ENCODE measurements at places on chromosomes 3 and 15.

- DNase-seq: no peak
These were observed 8.4 kb downstream of the MELTF start for GRCh38 chr3:197021231-197021630.

GRCh38 chr15:98957655-98958054 lies 49.9 kb downstream of the PGPEP1L start:
- no peak for DNase-seq

- DNase-seq: no peak
These were observed 45.9 kb downstream of the HES1 start for GRCh38 chr3:194181612-194182529.

DNA sequence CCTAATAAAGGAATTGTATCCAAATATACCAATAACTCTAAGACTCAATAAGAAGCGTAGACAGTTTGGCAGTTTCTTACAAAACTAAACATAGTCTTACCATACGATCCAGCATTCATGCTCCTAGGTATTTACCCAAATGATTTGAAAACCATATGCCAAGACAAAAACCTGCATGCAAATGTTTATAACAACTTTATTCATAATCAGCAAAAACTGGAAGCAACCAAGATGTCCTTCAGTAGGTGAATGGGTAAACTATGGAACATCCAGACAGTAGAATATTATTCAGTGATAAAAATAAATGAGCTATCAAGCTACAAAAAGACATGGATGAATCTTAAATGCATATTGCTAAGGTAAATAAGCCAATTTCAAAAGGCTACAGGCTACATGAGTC lies 58.4 kb downstream of the SYN2 start:
- no peak for DNase-seq

GRCh38 chr15:69758291-69758771 lies 305.7 kb downstream of the RPLP1 start:
- no peak for DNase-seq

DNA sequence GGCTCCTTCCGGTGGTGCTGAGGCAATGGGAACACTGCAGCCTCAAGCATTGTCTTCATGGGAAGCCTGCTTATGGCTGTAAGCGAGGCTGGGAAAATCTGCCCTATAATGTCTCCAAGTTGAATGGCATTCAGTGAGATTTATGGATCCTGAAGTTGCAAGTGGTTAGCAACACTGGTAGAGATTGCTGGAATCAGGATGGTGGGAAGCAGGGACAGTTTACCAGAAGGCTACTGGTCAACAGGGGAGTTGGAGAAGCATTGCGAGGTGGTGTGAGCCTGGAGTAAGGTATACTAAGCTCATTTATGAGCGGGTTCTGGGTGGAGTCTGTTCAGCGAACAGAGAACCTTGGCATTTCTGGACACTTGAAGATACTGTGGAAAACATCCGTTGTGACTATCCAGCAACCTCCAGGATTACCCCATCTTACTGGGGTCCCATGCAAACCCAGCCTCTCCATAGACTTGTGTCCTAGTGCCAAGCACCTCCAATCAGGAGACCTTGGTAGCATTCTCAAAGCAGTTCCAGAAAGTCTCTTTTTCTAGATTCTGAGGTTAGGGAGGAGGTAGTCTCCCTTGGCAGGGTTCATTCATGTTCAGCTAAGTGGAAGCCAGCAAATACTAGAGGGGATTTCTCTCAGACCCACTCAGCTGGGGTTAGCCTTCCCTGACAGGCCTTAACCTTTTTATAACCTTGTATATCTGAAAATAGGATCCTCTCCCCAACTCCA lies 7.3 kb downstream of the RPSA start:
- no peak for DNase-seq

DNA sequence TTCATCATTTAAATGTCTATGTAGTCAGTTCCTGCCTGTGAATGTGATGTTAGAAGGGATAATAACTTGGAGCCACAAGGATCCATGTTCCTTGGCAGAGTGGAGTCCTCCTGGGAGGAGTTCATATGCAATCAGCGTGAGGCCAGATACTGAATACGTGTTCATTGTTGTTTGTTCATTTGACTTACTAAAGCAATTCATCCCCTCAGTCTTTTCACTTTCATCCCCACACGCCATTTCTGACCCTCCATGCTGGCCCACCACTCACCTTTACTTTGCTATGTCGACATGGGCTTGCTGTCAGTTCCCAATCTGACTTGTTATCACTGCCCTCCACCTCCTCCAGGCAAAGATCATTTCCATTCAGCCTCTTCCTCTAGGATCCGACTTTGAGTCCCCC lies 91.8 kb downstream of the SSR3 start:
- no peak for DNase-seq

GRCh38 chr3:138944929-138945708 lies 1.8 kb downstream of the FOXL2 start:
- DNase-seq: no peak

- no peak for DNase-seq
These were observed 86.9 kb downstream of the DCLK3 start for GRCh38 chr3:36677331-36678007.

DNA sequence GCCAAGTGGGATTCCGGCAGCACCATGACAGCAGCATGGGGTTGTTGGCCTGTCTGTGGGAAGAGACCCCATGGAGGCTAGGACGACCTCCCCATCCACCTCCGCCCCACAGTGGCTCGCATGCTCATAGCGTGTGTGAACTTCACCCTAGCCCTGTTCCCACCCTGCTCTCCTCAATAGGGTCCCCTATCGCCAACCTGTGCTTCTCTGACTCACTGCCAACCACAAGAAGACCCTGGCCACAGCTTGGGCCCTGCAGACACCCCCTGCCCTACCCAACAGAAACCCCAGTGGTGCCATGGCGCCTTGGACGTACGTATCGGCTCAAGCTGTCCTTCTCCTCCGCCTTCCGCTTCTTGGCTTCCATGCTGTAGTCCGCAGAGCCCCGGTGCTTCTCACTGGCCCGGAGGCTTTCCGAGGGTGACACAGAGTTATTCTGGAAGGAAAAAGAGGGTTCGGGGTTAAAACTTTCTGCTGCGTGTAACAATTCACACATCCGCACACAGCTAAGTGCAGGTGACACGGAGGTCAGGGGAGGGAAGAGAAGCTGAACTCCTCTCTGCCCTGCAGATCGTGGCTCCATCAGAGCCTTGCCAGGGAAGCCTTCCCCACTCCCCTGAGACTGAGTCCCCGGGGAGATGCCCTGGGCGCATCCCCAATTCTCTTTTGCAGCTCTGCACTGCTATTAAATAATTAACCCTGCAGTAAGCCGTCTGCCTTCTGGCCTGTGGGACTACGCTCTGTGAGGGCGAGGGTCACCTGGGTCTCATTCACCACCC lies 37.3 kb downstream of the TLE3 start:
- DNase-seq: no peak

GRCh38 chr3:138774529-138775253 lies 60.0 kb downstream of the PIK3CB start:
- no peak for DNase-seq

- DNase-seq: no peak
These were observed 116.7 kb downstream of the XXYLT1 start for GRCh38 chr3:195154111-195154791.

- DNase-seq: no peak
These were observed 123.6 kb upstream of the DPH6 start for GRCh38 chr15:35669432-35670045.

GRCh38 chr3:141273700-141274410 lies 42.2 kb downstream of the PXYLP1 start:
- DNase-seq: no peak

GRCh38 chr15:69848551-69849231 lies 249.0 kb downstream of the TLE3 start:
- no peak for DNase-seq

DNA sequence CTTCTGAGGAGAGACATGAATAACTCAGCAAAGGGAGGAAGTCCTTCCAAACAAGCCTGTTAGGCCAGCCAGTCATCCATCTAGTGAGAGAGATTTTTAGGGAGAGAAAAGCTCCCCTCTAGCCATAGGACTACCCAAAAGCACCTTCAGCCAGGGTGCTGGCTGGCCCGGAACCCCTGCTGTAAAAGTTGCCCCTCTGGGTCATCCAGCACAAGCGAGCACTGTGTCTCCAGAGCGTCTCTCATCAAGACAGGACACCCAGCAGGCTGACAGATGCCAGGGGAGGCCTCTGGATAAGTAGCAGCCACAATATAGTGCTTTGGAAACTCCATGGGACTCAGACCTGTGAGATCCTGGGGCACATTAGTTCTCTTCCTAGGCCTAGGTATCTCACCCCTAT lies 24.5 kb downstream of the ANXA2 start:
- DNase-seq: no peak

All from activated CD4-positive, alpha-beta T cell treated with anti-CD3 and anti-CD28 coated beads, Interleukin-2, amount 50 U/mL, for 1 hour (primary cell).